Left ventricle myocardium inferior (tissue), 1 donor: ENCODE measurements at places on chromosomes 2 and 18. TPM values are rescaled to one million over a fixed set of nuclear protein-coding genes. Genes with fewer than 3 reads are reported as not detected.

DNA sequence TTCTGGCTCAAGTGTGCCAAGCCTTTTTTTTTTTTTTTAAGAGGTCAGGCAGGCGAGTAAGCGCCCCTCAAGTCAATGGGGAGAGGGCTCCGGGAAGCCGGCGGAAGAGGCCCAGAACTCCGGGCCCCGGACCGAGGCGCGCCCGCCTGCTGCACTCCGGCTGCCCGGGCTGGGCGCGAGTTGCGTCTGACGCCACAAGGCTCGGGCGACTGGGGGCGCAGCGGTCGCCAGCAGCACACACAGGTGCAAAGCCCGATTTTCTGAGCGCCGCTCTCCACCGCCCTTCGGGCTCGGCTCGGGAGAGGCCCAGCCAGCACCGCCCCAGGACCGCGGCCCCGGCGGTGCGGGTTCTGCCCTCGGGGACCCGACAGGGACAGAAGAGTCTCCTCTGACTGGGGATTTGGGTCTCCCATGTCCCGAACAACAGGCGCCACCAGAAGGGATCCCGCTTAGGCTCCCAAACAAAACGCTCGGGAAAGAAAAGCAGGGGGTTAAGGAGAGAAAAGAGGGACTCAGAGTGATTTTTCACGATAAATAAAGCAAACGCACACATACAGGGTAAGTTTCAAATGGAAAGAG is 787 bp downstream of the ERBB4 start:
- H3K36me3 ChIP-seq = no peaks in the 10 kb centered on the region
- H3K27me3 ChIP-seq = peaks cover 55% of the 10 kb centered on the region
- peaks cover 57% of the 10 kb centered on the region for H3K4me1 ChIP-seq
- DNase-seq = peak; percentile 30

DNA sequence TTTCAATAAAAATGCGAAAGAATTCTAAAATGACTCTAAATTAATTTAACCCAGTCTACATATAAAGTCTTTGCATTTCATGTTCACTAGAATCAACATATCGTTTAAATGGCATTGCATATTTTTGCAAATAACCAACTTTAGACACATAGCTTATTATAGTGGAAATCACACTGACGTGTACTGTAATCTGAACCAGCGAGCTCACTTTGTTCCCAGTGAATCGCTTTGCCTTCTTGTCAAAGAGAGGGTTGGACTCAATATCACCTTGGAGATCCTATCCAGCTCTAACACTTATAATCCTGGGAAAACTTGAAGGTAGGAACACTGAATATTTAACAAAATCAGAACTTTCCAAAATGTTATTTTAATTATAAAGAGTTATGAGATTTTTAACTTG is 108.2 kb downstream of the GALNT1 start:
- H3K4me1 ChIP-seq = peaks cover 3% of the 10 kb centered on the region
- H3K36me3 ChIP-seq = peaks cover 46% of the 10 kb centered on the region
- H3K4me3 ChIP-seq = no peak overlapping the region
- no peaks in the 10 kb centered on the region for H3K27me3 ChIP-seq
- H3K27ac ChIP-seq = no peak overlapping the region
- DNase-seq = no peak

- no peak overlapping the region for H3K4me3 ChIP-seq
- no peaks in the 10 kb centered on the region for H3K36me3 ChIP-seq
- H3K27me3 ChIP-seq = no peaks in the 10 kb centered on the region
- H3K4me1 ChIP-seq = no peaks in the 10 kb centered on the region
- no peak for DNase-seq
These were observed 248.3 kb upstream of the COL3A1 start for GRCh38 chr2:188725746-188726360.

DNA sequence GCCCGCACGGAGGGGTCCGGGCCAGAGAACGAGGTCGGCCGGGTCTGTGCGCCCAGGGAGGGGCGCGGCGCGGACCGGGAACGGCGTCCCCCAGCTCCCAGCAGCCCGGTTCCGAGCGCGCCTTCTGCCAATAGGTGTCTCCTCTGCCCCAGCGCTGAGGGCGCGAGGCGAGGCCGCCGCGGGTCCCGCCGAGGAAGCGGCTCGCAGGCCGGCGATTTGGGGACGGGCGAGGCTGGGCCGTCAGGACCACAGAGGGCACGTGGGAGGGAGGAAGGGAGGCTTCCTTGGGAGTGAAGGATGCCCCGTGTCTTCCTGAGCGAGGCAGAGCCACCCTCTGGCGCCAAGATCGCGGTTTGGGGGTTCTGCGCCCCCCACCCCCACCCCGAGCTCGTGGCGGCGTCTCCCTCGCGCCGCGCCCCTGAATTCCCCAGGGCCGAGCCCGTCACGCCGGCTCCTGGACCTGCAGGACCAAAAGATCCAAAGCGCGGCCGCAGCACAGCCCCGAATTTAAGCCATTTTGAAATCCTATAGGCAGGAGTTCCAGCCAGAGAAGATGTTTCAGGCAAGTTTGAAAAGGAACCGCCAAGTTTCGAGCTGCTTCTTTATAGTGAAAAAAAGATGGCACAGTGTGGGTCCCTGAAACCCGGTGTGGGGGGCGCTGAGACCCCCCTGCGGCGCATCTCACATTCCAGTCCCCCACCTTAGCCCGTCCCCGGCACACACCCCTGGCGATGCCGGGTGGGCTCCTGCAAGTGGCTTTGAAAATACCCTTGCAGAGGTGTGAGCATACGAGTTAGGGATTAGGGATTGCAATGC is 909 bp downstream of the NFATC1 start:
- DNase-seq = peak; percentile 66
- H3K36me3 ChIP-seq = no peaks in the 10 kb centered on the region
- H3K4me1 ChIP-seq = peaks cover 60% of the 10 kb centered on the region
- peak overlapping the region; percentile 80 for H3K4me3 ChIP-seq
- H3K27ac ChIP-seq = peak overlapping the region; percentile 98

- no peak for DNase-seq
- H3K27ac ChIP-seq = no peak overlapping the region
- H3K36me3 ChIP-seq = no peaks in the 10 kb centered on the region
- no peak overlapping the region for H3K4me3 ChIP-seq
These were observed 128.0 kb upstream of the MSH6 start for GRCh38 chr2:47654790-47655562.

The HOXD3 gene
- not detected for total RNA-seq

The SERPINB4 gene
- not detected for total RNA-seq
